Right ventricle myocardium superior (tissue), 1 donor: ENCODE measurements at places on chromosomes 12 and 14.
A peak's percentile ranks its signal among the peaks of the same experiment; 100 is the strongest.

- no peak for DNase-seq
Measured at GRCh38 chr12:54047160-54047963, 6.3 kb upstream of the HOXC4 start.

DNA sequence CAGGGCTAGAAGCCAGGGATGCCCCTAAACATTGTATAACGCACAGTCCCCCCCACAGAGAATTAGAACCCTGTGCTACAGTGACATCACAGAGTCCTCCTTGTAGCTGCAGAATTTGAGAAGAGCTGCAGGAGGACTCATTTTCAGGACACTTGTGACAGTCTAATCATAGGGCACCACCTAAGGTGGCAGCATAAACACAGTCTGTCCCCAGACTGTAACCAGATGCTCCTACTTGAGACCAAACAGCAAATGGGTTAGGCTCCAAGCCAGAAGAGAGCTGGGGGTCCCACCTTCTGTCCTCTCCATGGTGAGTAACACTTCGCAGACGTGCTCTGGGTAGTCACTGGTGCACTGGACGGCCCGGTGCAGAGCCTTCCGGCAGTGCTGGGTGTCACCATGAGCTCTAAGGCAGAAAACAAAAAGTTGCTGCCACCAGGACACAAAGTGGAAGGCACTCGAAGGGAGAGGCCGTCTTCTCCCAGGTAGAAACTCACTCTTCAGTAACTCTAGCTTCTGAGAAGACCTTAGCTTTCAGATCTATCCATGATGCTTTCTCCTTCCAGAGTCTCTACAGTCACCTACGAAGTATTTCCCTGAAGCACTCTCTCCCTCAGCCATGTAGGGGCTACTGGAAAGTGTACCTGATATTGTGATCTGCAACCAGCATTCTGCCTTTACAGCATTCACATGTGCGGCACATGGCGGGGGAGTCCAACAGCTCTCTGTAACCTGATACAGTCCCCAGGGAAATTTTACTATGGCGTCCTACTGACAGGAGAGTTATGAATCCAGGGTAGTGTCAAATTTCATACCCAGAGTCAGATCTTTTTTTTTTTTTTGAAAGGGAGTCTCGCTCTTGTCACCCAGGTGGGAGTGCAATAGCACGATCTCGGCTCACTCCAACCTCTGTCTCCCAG lies 17.1 kb downstream of the FICD start:
- no peak for DNase-seq

DNA sequence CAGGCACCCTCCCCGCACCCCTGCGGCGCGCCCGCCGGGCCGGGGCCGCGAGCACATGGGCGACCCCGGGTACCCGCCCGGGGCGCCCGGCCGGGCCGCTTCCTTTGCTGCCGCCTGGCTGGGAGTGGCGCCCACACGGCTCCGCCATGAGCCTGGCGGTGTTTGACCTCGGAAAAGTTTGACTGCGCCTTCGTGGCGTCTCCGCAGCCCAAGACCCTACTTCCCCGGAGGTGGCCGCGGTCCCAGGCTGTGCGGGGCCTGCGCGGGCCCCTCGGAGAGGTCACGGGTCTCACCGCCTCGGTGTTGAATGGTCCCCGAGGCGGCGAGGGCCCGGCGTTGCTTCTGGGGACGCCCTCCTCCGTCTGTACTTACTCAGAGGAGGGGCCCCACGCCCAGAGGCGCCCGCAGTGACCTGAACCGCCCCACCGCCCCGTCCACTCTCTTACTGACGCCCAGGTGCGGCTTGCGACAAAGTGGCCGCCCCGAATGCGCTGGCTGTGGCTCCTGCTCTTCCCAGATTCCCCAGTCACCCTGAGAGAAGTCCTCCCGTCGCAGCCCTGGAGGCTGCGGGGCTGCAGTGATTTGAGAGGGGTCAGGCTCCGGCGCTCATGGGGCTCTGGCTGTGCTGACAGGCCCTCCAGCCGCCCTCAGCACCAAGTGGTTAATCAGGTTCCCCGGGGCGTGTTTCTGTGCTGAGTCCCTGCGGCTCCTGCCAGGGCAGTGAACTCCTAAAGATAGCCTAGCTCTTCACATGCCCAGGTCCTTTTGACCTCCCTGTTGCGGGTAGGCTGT lies 5.8 kb downstream of the KMT5A start:
- peak; percentile 74 for DNase-seq

DNA sequence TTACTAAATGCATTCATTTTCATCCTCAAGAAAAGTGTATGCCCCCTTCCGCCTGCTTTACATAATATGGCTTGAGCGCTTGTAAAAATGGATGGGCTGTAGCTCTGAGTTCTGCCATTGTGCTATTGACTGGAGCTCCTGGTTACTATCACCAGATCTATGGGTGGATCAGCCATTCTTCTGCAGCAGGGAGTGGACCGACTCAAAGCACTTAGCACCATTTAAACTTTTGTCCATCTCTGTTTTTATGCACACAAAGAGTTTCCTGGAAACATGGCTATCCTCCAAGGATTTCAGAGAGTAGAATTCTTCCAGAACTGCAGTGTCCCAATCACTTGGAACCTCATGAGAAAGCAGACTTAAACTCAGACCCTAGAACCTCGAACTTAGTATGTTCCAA lies 4.5 kb upstream of the NUMB start:
- DNase-seq = no peak

DNA sequence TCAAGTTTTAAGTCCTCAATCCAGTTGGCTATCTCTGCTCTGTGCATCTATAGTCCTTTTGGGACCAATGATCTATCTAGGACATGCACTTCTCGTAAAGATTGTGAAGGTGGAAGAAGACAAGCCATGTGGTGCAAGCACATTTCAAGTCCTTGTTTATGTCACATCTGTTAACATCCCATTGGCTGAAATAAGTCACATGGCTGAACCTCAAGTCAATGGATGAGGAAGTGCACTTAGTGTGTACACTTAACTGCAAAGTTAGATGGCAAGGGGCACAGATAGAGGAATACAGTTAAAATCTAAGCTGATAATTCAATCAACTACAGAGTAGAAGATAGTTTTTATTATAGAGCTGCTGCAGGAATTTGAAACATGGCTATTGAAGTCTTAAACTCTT lies 362.8 kb upstream of the TBX3 start:
- no peak for DNase-seq

DNA sequence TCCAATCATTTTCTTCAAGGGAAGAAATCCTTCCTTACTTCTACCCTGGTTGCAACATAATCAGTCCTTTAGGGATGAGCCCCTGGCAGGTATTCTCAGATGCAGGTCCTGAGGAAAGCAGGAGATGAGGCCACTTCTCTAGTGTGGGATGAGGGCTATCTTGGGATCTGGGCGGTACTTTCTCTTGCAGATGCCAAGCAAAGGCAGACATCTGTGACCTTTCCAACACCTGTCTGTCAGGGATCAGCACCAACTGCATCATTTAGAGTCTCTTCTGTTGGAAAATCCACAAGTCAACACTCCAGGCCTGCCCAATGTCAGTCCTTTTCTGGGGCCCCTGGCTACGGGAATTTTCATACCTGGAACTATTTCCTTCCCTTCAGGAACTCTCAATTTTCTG lies 129.2 kb downstream of the SLC8A3 start:
- DNase-seq = no peak

DNA sequence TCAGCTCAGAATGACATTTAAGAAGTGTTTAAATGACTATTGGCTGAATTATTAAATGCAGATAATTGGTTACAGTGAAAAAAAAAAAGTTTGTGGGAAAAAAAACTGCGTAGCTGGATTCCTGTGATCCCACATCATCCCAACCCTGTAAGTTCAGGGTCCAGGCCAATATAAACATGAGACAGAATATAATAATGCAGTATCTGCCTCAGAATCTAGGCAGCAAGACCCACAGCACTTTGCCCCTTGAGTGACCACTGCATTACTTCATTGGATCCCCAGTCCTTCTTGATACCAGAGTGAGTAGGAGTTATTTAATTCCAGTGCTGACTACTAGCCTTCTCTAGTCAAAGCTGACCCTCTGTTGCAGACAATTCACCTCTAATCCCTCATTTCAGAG lies 272.6 kb downstream of the CCER1 start:
- no peak for DNase-seq

DNA sequence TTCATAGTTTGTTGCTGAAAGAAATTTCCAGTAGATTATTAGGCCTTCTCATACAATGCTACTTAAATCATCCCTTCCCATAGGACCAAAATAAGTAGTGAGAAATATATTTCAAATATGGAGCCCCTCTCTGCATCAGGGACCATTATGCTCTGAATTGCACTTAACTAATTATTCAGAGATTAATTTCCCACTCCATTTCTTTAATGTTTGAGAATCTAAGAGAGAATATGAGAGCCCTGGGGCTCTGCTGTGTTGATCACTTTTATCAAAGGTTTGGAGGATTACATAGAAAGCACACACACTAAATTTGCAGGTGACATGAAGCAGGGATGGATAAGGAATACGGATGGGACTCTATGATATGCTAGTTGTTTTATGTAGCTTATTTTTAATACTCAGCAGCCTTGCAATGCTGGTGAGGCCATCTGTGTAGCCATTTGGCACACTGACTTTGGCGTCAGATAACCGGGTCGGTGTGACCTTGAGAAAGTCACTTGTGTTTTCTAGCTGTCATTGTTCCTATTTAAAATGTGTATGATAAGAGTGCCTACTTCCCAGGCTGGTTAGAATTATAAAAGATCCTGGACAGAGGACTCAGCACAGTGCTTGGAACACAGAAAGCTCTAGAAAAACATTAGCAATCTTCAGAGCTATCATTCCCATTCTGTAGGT lies 49.9 kb upstream of the FBXO21 start:
- DNase-seq = no peak

DNA sequence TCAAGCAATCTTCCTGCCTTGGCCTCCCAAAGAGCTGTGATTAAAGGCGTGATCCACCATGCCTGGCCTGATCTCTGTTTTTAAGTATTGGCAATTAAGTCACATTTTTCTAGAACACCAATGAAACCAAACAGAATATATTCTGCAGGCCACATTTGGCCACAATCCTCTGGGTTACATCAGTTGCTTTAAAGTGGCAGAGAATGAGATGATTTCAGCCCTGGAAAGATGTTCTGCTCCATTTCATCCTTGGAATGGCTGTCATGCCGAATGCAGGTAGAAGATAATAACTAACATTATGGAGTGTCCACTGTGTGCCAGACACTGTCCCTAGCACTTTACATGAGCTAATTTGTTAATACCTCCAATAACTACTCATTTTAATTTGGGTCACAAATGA lies 154.4 kb downstream of the PTPN11 start:
- DNase-seq = no peak
